Esophagus muscularis mucosa (tissue), 4 donors: ENCODE measurements at places on chromosomes 6 and 20. TPM values are rescaled to one million over a fixed set of nuclear protein-coding genes. Genes with fewer than 3 reads are reported as not detected.

HFE gene
- total RNA-seq: 3.0 TPM

WFDC5 gene
- total RNA-seq: not detected

SOBP gene
- total RNA-seq: 27.3 TPM

OOEP gene
- total RNA-seq: not detected

GNAS gene
- total RNA-seq: 848 TPM

ANGPT4 gene
- 0.13 TPM for total RNA-seq
